ENCODE measurements at places on chromosomes 12 and 14. TPM values are rescaled to one million over a fixed set of nuclear protein-coding genes. Genes with fewer than 3 reads are reported as not detected.

DNA sequence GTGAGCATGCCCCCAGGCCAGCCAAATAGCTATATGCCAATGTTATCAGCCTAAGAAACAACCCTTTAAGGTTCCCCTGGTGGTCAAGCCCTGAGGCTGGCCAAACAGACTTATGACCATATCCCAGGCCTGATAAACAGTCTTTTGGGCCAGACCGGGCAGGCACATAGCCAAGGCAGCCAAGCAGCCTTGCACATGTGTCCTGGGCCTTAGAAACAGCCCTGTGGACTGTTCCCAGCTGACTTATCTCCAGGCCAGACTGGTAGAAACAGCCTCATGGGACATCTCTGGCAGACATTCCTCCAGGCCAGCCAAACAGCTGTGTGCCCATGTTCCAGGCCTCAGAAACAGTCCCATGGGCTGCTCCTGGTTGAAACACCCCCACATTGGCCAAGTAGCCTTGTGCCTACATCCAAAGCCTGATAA lies 295.0 kb upstream of the MGAT4C start:
- no peak for DNase-seq

The CLEC14A gene
- 256 TPM for total RNA-seq

- DNase-seq, result no peak
Observed at GRCh38 chr14:78997811-78998210, 827.6 kb downstream of the NRXN3 start.

DNA sequence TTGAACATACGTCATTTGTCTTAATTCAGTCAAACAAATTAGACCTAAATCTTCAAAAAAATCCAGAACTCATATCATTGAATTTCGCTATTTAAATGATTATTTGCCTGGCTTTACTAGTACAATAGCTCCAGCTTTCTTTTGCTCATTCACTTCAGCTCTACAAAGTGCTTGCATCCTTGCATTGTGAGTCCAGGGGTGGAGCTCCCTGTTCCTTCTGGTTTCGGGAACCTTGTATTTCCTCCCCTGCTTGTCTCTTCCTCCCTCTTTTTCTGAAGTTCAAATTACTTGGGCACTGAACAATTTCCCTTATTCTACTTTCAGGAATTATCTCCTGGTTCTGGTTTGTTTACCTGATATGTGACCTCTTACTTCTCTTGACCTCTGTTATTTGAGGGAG lies 58.1 kb upstream of the KITLG start:
- DNase-seq, result no peak

- no peak for DNase-seq
Observed at GRCh38 chr12:123076604-123077297, 74.1 kb downstream of the PITPNM2 start.

- no peak for DNase-seq
Observed at GRCh38 chr12:46523446-46523845, 150.9 kb upstream of the SLC38A2 start.

The SERPINA12 gene
- total RNA-seq, result not detected

DNA sequence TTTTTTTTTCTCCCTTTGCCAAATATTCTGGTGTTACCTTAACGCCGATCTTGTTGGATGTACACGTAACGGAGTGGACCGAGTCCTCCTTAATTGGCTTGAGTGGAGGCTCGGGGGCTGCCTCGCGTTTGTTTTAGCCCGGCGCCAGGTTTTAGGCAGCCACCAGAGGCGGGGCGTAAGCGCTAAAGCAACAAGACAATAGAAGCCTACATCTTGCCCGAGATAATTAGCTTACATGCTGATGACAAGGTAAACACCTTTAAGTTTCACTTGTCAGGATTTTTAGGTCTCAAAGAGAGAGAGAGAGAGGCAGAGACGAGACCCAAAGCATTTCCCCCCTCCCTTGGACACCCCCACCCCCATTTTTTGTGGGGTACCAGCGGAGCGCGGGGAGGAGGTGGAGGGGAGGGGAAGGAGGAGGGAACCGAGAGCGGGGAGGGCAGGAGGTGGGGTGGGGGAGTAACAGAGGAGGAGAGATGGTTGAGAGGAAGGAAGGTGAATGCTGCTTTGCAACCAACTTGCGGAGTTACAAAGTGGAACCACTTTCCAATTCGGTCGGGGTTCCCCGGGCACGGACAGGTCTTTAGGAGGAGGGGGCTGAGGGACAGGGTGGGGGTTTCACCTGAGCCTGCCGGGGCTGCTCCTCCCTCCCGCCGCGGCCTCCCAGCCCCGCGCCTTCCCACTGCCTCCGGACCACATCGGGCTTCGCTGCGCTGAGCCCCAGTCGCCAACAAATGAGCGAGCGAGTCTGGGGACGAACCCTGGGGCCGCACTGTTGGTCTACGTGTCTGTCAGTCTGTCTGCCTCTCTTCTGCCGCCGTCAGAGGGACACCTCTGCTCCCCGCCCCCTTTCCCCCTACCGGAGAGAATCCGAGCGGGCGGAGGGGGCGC lies at the start of gene NKX2-1:
Gene NKX2-1 (minus strand): TSS at position 802 of the 891 bp plus-strand sequence. CDS start 103 bp downstream, at position 699.
- no peak for DNase-seq

The LRRC10 gene
- total RNA-seq, result not detected

DNA sequence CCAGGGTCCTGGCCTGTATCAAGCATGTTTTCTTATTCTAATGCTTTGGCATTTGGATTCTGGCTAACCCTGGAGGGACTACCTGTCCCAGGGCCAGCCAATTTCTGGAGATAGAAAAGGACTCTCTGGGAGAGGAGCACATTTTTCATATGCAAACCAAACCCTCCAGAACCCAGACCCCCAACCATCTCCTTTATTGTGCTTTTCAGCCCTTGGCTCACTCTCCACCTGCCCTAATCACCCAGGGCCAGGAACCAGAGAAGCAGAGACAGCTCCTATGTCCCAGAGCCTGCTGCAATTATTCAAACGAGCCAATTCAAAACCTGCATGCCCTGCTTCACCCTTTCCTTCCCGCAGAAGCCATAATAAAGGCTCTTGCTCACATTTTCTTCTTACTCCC lies 23.8 kb downstream of the HSPB8 start:
- DNase-seq, result no peak

- no peak for DNase-seq
Observed at GRCh38 chr12:124604264-124604680, 36.9 kb upstream of the NCOR2 start.

The DLGAP5 gene
- total RNA-seq, result 48.5 TPM

GRCh38 chr12:114408886-114409851 lies 3.2 kb upstream of the TBX5 start:
- no peak for DNase-seq

GRCh38 chr12:96448300-96448699 lies 41.1 kb upstream of the CFAP54 start:
- DNase-seq, result no peak

The LAG3 gene
- total RNA-seq, result 0.13 TPM

DNA sequence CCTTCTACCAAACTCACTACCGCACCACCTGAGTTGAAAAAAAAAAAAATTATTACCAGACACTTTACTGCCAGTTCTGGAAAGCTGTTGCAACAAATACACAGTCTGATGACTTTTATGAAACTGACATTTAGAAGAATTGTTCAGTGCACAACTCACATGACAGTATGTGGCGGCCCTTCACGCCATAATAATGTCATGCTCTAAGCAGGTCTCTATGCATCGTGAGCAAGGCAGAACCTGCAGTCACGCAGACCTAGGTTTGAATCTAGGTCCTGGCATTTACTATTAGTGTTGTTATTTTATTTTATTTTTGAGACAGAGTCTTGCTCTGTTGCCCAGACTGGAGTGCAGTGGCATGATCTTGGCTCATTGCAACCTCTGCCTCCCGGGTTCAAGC lies 8.1 kb downstream of the MYL2 start:
- no peak for DNase-seq

The LYZ gene
- total RNA-seq, result not detected

DNA sequence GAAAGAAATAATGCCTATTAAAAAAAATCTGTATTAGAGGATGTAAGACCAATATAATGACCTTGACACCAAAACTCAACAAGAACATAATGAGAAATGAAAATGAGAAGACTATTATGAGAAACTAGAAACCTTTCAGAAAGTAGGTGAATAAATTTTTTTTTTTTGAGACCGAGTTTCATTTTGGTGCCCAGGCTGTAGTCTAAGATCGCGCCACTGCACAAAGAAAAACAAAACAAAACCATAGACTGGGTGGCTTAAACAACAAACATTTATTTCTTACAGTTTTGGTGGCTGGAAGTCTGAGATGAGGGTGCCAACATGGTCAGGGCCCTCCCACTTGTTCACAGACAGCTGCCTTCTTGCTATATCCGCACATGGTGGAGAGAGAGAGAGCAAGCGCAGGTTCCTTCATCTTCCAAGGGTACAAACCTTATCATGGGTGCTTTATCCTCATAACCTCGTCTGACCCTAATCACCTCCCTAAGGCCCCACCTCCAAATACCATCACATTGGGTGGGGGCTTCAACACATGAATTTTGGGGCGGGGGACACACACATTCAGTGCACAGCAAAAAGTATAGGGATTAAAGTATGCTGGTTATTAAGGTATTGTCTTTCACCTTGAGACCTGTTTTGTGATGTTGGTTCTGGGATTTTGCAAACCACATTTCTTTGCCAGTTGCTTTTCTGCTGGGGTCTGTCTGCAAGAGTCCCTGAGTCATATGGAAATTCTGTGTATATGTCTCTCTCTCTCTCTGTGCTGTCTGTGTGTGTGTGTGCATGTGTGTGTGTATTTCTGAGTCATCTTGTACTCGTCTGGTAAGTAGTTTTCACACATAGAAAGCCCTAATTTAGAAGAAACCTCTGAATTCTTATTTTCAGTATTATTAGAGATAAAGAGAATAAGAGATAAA lies 26.2 kb downstream of the ZCRB1 start:
- DNase-seq, result no peak

DNA sequence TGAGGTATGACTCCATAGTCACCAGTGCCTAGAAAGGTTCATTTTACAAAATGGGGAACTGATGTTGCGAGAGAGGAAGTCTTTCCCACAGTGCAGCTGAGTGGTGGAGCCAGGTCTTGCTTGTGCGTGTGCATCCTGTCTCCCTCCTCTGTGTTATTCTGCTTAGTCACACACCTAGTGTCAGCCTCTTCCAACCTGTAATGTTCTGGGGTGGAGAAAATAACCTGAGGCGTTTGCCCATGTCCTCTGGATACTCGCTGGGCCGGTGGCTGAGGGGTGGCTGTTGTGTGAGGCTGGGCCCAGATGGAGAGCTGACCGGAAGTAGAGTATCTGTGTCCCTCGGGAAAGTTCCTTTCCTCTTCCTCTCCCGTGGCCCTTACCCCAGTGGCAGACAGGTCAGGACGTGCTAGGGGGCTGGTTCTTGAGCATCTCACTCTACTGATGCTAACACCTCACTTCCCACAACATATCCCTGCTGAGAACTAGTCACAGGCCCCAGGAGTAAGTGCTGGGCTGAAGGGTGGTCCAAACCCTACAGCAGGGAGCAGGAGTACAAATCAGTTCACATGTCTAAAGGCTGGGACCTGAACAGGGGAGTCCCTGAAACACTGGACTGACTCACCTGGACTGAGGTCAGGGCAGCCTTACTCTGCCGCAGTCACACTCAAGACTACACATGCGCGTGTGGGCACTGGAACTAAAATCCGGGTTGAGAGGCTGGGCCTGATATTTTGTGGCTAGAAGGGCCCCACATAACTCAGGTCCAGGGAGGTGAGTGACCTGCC lies 7.0 kb downstream of the MLF2 start:
- no peak for DNase-seq
